Muscle of leg (tissue), 16 donors: ENCODE measurements at places on chromosomes 5 and 9. TPM values are rescaled to one million over a fixed set of nuclear protein-coding genes. Genes with fewer than 3 reads are reported as not detected.

GRCh38 chr5:98360548-98360947 is 412.9 kb upstream of the RGMB start:
- no peak overlapping the region for H3K27ac ChIP-seq
- H3K4me1 ChIP-seq: no peaks in the 10 kb centered on the region
- no peaks in the 10 kb centered on the region for H3K36me3 ChIP-seq
- H3K27me3 ChIP-seq: no peaks in the 10 kb centered on the region
- H3K4me3 ChIP-seq: no peak overlapping the region

- H3K27ac ChIP-seq: no peak overlapping the region
- H3K4me3 ChIP-seq: no peak overlapping the region
Measured at GRCh38 chr5:154721481-154722058, 33.6 kb upstream of the LARP1 start.

DNA sequence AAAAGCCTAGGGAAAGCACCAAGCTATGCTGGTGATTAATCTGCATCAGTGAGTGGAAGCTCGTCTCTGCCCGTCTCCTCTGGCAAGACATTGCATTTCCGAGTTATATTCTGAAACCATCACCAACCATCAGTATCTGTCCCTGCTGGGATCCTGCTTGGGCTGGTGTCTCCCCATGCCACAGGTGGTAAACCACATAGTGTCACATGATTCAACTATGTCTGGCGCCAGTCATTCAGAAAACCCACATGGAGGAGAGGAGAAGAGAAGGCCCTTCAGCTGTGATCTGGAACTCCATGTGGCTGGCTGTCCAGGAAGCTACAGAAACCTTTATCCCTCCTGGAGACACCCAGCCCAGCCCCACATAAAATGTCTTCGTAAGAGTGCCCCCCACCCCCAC is 4.8 kb downstream of the IL9 start:
- no peak for DNase-seq
- peaks cover 7% of the 10 kb centered on the region for H3K27me3 ChIP-seq
- H3K4me3 ChIP-seq: no peak overlapping the region
- peaks cover 3% of the 10 kb centered on the region for H3K4me1 ChIP-seq

DNA sequence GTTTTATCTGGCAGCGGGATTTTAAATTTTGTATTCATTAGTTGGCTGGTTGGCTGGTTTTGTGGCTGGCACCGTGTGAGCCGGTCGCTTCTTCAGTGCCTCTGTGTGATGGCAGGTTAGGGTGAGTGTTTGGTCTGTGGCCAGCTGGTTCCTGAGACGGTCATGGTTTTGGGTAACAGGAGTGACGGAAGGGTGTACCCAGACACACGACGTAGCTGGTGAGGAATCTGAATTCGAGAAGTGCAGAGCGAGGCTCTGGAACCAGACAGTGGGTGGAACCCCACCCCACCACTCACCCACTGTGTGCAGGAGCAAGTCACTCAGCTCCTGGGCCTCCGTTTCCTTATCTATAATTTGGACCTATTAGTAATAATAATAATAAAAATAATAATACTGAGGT is 2.7 kb downstream of the BTNL9 start:
- no peaks in the 10 kb centered on the region for H3K36me3 ChIP-seq
- H3K27me3 ChIP-seq: peaks cover 11% of the 10 kb centered on the region
- no peak overlapping the region for H3K27ac ChIP-seq

GRCh38 chr5:52987711-52988331 is 1.3 kb upstream of the ITGA2 start:
- peak; percentile 26 for DNase-seq
- peaks cover 13% of the 10 kb centered on the region for H3K4me1 ChIP-seq
- H3K27me3 ChIP-seq: peaks cover 16% of the 10 kb centered on the region
- no peak overlapping the region for H3K27ac ChIP-seq

DNA sequence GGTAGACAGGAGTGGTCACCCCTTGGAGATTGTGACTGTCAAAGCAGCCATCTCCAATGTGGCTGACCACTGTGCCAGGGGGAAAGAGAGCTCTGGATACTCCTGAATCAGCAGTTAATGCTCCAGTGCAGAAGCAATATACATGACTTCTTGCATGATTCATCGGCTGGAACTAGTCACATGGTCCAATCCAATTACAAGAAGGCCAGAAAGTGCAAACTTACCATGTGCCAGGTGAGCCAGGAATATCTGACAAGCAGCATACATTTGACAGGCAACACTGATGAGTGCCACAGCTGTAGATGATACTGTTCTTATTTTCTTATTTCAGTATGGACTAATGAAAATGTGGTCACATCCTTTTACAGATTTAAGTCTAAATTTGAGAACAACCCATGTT is 440.0 kb upstream of the MPDZ start:
- no peaks in the 10 kb centered on the region for H3K27me3 ChIP-seq
- peaks cover 26% of the 10 kb centered on the region for H3K4me1 ChIP-seq
- peak overlapping the region; percentile 67 for H3K27ac ChIP-seq
- peak; percentile 66 for DNase-seq
- no peaks in the 10 kb centered on the region for H3K36me3 ChIP-seq

- H3K4me3 ChIP-seq: no peak overlapping the region
- no peaks in the 10 kb centered on the region for H3K4me1 ChIP-seq
- H3K27ac ChIP-seq: no peak overlapping the region
- H3K27me3 ChIP-seq: no peaks in the 10 kb centered on the region
Measured at GRCh38 chr5:69030358-69031062, 63.3 kb upstream of the SLC30A5 start.

DNA sequence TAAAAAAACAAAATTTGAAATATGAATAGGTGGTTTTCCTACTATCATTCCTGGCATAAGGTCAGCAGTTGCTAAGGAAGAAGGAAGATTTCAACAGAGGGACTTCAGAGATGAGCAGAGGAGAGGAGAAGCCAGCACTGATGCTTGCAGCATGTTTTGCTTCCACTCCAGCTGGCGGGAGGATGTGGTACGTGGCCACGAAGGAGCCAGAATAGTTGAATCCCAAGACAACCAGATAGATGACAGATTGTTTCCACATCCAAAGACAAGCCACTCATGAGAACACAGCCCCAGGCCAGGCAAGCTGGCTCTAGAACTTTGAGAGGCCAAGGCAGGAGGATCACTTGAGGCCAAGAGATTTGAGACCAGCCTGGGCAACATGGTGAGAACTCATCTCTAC is 15.1 kb downstream of the TIMD4 start:
- no peaks in the 10 kb centered on the region for H3K27me3 ChIP-seq
- H3K36me3 ChIP-seq: no peaks in the 10 kb centered on the region
- DNase-seq: peak; percentile 54
- no peaks in the 10 kb centered on the region for H3K4me1 ChIP-seq

Gene TOR1B
- total RNA-seq: 16.3 TPM

DNA sequence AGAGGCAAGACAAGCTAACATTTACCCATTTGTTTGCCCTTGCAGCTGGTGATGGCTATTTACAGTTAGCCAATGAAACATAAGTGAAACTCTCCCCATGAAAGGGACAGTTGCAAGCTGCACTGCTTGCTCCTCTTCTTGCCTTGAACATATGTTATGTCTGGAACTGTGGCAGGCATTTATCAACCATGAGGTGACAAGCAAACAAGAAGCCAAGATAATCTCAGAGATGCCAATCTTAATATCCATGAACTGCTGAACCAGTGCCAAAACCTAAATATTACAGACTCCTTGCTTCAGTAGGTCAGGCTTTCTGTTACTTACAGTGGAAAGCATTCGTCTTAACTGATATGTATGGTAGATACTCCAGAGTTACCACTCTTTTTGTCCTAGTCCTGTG is 133.4 kb downstream of the ACTBL2 start:
- H3K36me3 ChIP-seq: no peaks in the 10 kb centered on the region
- peaks cover 12% of the 10 kb centered on the region for H3K4me1 ChIP-seq
- H3K27me3 ChIP-seq: no peaks in the 10 kb centered on the region
- no peak overlapping the region for H3K4me3 ChIP-seq

GRCh38 chr9:89478821-89479668 is 18.9 kb downstream of the SEMA4D start:
- peaks cover 53% of the 10 kb centered on the region for H3K4me1 ChIP-seq
- no peak for DNase-seq
- H3K27ac ChIP-seq: no peak overlapping the region

DNA sequence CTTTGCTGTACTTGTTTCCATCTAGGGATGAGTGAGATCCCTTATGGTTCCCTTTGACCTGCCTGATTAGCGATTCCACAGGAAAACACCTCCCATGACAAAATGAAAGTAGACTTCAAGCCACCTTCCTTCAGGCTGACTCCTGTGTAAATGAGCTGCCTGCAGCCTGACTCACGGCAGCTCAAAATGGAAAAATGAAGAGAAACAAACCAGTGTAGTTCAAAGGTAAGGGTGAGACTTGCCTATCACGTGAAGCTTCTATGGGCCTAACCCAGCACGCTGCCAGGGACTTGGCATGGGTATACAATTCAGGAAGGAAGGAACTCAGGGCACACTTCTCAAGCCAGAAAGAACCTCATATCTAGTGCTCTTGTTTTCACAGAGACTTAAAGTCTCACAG is 110.1 kb upstream of the LRRTM2 start:
- no peak for DNase-seq
- H3K4me3 ChIP-seq: no peak overlapping the region
- H3K27me3 ChIP-seq: no peaks in the 10 kb centered on the region
- no peaks in the 10 kb centered on the region for H3K4me1 ChIP-seq
- H3K36me3 ChIP-seq: no peaks in the 10 kb centered on the region

DNA sequence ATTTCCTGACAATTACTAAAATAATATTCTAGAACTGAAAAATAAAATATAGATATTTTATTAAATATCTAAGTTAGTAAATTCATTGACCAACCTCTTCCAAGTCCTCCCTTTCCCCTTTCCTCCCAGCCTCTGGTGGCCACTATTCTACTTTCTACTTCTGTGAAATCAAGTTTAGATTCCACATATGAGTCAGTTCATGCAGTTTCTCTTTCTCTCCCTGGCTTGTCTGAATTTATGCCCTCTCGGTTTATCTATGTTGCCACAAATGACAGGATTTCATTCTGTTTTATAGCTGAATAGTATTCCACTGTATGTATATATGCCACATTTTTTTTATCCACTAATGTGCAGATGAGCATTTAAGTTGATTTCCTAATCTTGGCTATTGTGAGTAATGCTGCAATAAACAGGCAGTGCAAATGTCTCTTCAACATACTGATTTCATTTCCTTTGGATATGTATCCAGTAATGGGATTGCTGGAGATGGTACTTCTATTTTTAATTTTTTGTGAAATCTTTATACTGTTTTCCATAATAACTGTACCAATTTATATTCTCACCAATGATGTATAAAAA is 52.3 kb downstream of the WDR36 start:
- H3K27me3 ChIP-seq: no peaks in the 10 kb centered on the region
- DNase-seq: no peak
- H3K4me3 ChIP-seq: no peak overlapping the region
- no peak overlapping the region for H3K27ac ChIP-seq
- H3K36me3 ChIP-seq: no peaks in the 10 kb centered on the region

- H3K27me3 ChIP-seq: no peaks in the 10 kb centered on the region
- no peak overlapping the region for H3K27ac ChIP-seq
- H3K36me3 ChIP-seq: no peaks in the 10 kb centered on the region
- peak; percentile 20 for DNase-seq
- no peak overlapping the region for H3K4me3 ChIP-seq
Measured at GRCh38 chr5:120304663-120305062, 159.4 kb upstream of the PRR16 start.

Gene ADAMTS6
- 3.2 TPM for total RNA-seq

GRCh38 chr9:76395381-76395780 is 1.2 kb upstream of the RFK start:
- peaks cover 6% of the 10 kb centered on the region for H3K4me1 ChIP-seq
- no peak for DNase-seq
- no peak overlapping the region for H3K4me3 ChIP-seq

GRCh38 chr5:154044099-154044498 is 5.3 kb downstream of the MFAP3 start:
- no peak for DNase-seq
- peaks cover 8% of the 10 kb centered on the region for H3K36me3 ChIP-seq
- no peaks in the 10 kb centered on the region for H3K27me3 ChIP-seq
- H3K4me1 ChIP-seq: peaks cover 6% of the 10 kb centered on the region
- no peak overlapping the region for H3K27ac ChIP-seq
- H3K4me3 ChIP-seq: no peak overlapping the region

Gene TAF11L10
- total RNA-seq: not detected

GRCh38 chr9:306907-307306 is 92.2 kb downstream of the DOCK8 start:
- no peaks in the 10 kb centered on the region for H3K4me1 ChIP-seq
- H3K36me3 ChIP-seq: no peaks in the 10 kb centered on the region
- H3K27ac ChIP-seq: no peak overlapping the region
- H3K27me3 ChIP-seq: no peaks in the 10 kb centered on the region

DNA sequence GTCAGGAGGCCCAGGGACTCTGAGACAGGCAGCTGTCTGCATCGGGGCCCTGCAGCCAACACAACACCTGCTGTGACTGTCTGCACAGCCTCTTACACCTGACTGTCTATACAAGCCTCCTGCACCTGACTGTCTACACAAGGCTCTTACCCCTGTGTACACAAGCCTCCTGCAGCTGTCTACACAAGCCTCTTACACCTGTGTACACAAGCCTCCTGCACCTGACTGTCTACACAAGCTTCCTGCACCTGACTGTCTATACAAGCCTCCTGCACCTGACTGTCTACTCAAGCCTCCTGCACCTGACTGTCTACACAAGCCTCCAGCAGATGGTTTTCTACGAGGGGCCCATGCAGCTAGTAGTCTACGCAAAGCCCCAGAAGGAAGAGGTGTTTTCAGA is 18.6 kb downstream of the IRX2 start:
- H3K27ac ChIP-seq: no peak overlapping the region
- H3K36me3 ChIP-seq: no peaks in the 10 kb centered on the region
- no peaks in the 10 kb centered on the region for H3K4me1 ChIP-seq
- DNase-seq: no peak
- H3K4me3 ChIP-seq: no peak overlapping the region

Gene SLC25A48
- 0.18 TPM for total RNA-seq

Gene IFNA2
- total RNA-seq: 0.09 TPM

GRCh38 chr9:121684381-121685145 is 33.1 kb downstream of the DAB2IP start:
- H3K4me1 ChIP-seq: peaks cover 13% of the 10 kb centered on the region
- H3K4me3 ChIP-seq: no peak overlapping the region
- peaks cover 56% of the 10 kb centered on the region for H3K36me3 ChIP-seq
- DNase-seq: no peak
- H3K27me3 ChIP-seq: no peaks in the 10 kb centered on the region

DNA sequence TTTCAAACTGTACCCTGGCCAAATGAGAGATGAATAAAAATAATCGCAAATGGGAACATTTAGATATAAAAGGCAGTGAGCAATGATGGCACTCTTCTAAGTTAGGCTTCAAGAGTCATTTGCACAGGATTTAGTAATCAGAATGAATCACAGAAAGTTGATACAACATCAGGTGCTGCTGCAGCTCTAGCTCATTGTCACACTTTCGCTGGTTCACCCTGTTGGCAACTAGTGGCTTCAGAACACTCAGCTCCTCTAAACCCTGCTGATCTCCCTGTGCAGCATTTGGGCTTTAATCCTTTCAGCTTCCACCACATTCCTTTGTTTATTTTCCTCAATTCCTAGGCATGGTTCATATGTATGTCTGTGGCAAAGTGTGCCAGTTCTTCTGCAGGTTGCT is 2071.2 kb upstream of the CDH6 start:
- H3K27me3 ChIP-seq: no peaks in the 10 kb centered on the region
- H3K4me1 ChIP-seq: no peaks in the 10 kb centered on the region
- H3K27ac ChIP-seq: no peak overlapping the region
- no peaks in the 10 kb centered on the region for H3K36me3 ChIP-seq
- H3K4me3 ChIP-seq: no peak overlapping the region
